ENCODE measurements at places on chromosomes 6 and 20.

- no peak for DNase-seq
These were observed 275.7 kb upstream of the TCF21 start for GRCh38 chr6:133613211-133613610.

- DNase-seq = no peak
These were observed 98.0 kb downstream of the FNDC1 start for GRCh38 chr6:159267165-159267564.

DNA sequence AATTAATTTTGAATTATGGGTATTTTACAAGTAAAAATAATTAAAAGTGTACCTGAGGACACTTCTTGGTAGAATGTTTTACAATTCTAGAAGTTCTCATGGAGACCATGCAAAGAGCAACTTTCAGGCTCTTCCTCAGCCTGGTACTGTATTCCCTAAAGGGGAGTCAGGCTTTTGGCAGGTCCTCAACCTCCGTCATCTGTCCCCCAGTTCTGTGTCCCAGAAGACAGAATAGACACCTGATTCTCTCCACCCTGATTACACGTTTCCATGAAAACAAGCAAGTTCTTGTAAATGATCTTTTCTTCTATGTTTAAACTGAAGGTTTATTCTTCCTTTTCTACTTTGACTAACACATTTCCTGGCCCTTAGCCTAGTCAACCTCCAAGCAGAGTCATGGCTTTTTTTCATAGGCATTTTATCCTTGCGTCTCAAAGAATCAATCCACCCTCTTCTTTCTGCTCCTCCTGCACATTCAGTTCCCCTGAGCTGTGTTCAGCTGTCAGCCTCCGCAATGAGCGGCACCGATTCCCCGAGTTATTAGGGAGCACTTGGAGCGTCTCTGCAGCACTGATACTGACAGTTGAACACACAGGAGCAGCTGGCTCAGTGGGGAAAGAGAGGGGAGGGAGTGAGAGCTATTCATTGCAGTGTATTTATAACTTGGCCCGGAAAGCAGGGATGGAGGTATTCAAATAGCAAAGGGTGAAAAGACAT is 1082.4 kb upstream of the MAP3K7 start:
- no peak for DNase-seq

- no peak for DNase-seq
These were observed 20.1 kb downstream of the SAMD5 start for GRCh38 chr6:147528511-147529145.

GRCh38 chr6:25579902-25580495 is 72.0 kb upstream of the SCGN start:
- no peak for DNase-seq

- peak; percentile 10 for DNase-seq
These were observed at the start of gene CPNE5 for GRCh38 chr6:36838896-36839748. TSS of gene CPNE5 (minus strand) at chr6:36839444. CDS start at chr6:36839377, 67 bp downstream.

- no peak for DNase-seq
These were observed 33.5 kb upstream of the RIMS4 start for GRCh38 chr20:44843876-44844275.

DNA sequence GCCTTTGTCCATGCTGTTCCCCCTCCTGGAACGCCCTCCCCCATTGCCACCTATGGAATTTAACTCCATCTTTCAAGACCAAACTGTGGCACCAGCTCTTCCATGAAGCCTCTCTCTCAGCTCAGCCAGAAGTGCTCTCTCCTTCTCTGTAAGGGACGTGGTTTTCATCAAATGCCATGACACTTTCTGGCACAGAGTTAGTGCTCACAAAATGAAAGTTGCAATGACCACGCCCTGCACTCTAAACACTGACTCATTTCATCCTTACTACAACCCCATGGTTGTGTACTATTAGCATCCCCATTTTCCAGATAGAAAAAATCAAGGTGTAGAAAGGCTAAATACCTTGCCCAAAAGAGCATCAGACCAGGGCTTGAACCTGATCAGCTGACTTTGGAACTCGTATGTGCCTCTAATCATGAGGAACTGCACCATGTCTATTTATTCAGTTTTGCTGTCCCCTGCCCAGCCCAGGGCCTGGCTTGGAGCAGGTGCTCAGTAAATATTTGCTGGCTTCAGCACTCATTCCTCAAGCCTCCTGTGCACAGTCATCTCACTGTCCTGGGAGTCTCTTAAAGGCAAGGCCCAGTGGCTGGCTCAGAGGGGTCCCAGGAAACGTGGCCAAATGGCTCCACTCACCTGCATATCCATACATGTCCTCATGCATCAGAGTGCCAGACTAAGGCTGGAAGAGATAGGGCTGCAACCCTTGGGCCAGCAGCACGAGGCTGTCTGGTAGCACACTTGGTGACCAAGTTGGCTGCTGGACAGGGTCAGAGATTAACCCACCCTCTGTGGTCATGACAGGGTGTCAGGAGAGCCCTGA is 77.9 kb downstream of the MRPL14 start:
- DNase-seq = no peak

- no peak for DNase-seq
These were observed 214.5 kb downstream of the TSHZ2 start for GRCh38 chr20:53186635-53187034.

- DNase-seq = no peak
These were observed 6.5 kb upstream of the TFAP2A start for GRCh38 chr6:10421158-10421920.

- DNase-seq = no peak
These were observed 1.2 kb downstream of the TRAF3IP2 start for GRCh38 chr6:111604259-111605099.

DNA sequence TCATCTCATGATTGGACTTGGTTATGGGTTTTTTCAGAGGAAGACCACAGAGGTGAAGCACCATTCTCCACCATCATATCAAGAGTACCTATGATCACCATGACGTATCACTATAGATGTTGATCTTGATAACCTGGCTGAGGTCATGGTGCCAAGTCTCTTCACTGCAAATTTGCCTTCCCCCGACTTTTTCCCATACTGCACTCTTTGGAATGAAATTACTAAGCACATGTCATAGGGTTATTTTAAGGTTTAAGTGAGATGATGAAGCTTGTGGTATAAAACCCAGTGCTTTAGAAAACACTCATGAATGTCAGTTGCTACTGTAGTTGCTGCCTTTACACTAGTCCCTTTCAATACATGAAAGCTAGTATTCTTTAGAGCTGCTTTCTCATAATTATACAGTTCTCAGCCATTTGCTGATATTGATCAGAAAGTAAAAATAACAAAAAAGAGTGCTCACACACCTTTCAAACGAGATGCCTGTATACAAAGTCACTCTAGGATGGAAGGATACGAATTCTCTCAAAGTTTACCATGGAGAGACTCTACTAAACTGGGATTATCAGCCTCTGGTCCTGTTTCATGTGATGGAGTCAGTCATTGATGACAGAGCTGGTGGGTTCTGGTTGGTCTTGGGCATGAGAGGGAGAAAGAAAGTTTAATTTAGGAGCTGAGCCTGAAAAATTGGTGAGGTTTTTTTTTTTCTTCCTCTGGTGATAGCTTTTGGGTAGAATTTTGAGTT is 228.1 kb downstream of the PRL start:
- DNase-seq = no peak

DNA sequence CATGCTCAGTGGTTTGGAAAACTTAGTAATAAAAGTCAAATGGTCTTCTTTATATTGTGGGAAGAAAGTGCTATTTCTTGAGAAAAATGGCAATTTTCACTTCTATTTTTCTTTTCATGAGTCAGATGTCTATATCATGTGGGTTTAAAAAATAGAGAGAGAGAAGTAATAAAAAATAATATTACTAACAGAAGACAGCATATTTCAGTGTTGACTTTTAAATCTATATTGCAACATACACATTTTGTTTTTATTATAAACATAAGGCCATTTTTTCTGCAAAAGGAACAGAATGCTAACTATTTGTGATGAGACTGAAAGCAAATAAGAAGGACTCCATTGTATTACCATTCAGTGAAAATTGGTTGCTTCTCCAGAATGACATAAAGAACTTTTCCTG is 135.1 kb upstream of the CNR1 start:
- DNase-seq = no peak

- peak; percentile 63 for DNase-seq
These were observed 19.5 kb upstream of the TAF8 start for GRCh38 chr6:42030585-42031506.

GRCh38 chr6:56604186-56604585 is 38.5 kb downstream of the DST start:
- DNase-seq = no peak

GRCh38 chr6:36594816-36595643 is 868 bp downstream of the SRSF3 start:
- DNase-seq = peak; percentile 30

- DNase-seq = no peak
These were observed 18.2 kb upstream of the OCSTAMP start for GRCh38 chr20:46568570-46569129.

- DNase-seq = no peak
These were observed 206.0 kb upstream of the CDH4 start for GRCh38 chr20:61045876-61046585.

DNA sequence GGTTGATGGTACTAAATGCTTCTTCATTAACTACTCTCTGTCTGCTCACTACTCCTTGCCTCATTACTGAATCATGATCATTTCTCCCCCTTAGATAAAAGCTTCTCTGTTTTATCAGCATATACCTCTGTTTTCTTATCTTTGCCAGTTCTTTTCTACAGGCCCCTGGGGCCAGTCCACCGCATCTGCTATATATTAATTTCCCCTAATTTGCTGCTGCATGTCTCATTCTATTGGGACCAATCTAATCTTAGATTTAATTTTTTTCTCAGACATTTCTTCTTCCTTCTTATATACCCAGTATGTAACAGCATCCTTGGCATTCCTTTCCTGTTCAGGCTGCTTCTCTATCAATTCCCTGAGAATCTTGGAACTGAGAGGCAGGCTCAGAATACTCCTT is 51.2 kb downstream of the GRIK2 start:
- DNase-seq = no peak

GRCh38 chr6:166929542-166930189 is 26.7 kb downstream of the RNASET2 start:
- DNase-seq = no peak

DNA sequence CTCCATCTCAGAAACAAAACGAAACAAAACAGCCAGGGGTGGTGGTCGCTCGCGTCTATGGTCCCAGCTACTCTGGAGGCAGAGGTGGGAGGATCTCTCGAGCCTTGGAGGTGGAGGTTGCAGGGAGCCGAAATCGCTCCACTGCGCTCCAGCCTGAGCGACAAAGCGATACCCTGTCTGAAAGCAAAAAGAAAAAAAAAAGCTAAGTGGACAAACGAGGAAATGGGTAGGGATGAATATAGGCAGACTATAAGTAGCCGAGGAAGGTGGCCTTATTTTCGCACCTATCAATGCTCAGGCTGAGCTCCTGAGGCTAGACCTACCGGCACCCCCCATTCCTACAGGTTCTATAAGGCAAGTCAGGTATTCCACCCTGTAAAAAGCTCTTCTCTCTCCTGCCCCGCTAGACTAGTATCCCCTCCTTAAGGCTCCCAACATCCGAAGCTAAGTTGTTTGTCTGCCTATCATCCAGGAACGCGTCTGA is 650 bp upstream of the CASP8AP2 start:
- DNase-seq = peak; percentile 27

GRCh38 chr20:46365487-46366220 is 40.8 kb downstream of the ELMO2 start:
- no peak for DNase-seq

- no peak for DNase-seq
These were observed 81.5 kb downstream of the SULF2 start for GRCh38 chr20:47703748-47704147.

- no peak for DNase-seq
These were observed 277.0 kb downstream of the CDKAL1 start for GRCh38 chr6:20811109-20811761.

GRCh38 chr6:111861431-111861885 is 11.8 kb downstream of the FYN start:
- DNase-seq = no peak

DNA sequence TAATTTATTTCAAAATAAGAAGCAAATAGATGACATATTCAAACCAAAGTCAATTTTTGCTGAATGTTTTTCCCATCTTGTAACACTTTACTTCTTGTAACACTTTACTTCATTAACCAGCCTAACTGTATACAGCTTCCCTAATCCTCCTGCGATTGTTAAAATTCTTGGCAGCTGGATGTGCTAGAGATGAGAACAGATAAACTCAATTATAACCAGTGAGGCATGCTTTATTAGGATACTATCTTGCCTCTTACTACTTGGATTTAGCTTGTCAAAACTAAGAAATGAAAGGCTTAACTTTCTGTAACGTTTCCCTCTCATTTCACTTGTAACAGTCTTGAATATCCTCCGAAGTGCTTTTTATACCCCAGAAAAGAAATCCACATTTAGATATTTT is 94.1 kb upstream of the BMP5 start:
- no peak for DNase-seq

DNA sequence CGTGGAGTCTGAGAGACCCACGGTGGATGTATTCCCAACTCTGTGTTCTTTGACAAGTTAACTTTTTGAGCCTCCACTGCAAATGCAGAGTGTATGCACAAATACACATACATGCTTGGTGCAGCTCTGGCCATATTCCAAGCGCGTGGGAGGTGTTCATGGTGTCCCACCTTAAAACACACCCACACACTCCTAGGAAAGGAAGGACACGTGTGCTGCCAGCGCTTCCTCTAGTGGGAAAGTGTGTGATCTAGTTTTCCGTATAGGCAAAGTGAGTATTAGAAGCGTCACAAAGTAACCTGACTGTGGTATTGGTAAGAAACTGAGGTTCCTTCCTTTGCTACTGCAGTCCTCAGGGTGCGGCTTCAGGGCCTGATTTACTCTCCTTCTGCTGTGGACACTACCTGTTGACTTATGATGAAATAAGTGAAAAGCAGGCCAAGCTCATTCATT is 36.0 kb upstream of the MPC1 start:
- peak; percentile 30 for DNase-seq

DNA sequence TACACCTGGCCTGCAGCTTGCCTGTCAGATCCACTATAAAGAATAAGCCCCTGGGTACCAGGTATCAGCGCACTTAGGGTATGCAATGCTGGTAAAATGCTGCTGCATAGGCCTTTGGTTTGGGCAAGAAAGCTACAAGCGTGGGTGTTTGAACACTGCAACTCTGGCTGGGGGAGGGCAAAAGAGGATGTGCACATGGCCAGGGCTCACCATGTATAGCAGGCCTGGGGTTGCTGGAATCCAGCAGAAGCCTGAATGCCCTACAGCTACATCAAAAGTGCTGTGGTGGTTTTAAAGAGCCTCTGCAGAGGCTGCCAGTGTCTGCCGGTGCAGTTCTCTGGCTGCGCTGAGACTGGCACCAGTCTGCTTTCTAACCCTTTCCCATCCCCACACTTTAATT is 51.7 kb downstream of the UQCC1 start:
- DNase-seq = no peak

GRCh38 chr6:39602601-39603519 is 122.3 kb downstream of the KIF6 start:
- no peak for DNase-seq

DNA sequence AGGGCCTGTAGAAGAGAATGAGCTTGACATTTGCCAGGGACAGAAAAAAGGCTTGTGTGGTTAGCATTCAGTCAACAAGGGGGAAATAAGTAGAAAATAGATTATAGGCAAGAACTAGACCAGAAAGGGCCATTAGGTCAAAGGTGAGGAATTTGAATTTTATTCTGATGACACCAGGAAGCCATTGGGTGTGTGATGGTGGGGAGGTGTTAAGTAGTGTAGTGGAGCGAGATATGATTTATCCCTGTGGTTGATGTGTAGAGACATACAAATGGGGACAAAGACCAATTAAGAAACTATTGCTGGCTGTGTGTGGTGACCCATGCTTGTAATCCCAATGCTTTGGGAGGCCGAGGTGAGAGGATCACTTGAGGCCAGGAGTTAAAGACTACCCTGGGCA is 11.0 kb downstream of the DSTN start:
- no peak for DNase-seq

- no peak for DNase-seq
These were observed 15.9 kb upstream of the MDGA1 start for GRCh38 chr6:37713529-37714119.
